Upper lobe of left lung (tissue), 6 donors: ENCODE measurements at places on chromosomes 16 and 17. TPM values are rescaled to one million over a fixed set of nuclear protein-coding genes. Genes with fewer than 3 reads are reported as not detected.

ERAL1 gene
- total RNA-seq, result 41.3 TPM

C16orf96 gene
- 0.46 TPM for total RNA-seq

KRTAP4-3 gene
- total RNA-seq, result not detected

GAS2L2 gene
- 2.7 TPM for total RNA-seq

KCNG4 gene
- total RNA-seq, result not detected

CHD9NB gene
- total RNA-seq, result 6.2 TPM

LPCAT2 gene
- total RNA-seq, result 30.4 TPM

SLC2A4 gene
- total RNA-seq, result 1.6 TPM

CRHR1 gene
- total RNA-seq, result not detected

DNAH17 gene
- 2.0 TPM for total RNA-seq

MYH11 gene
- 33.6 TPM for total RNA-seq

EFNB3 gene
- 0.91 TPM for total RNA-seq

- DNase-seq, result no peak
Measured at GRCh38 chr17:65334406-65334805, 197.2 kb downstream of the RGS9 start.

DNA sequence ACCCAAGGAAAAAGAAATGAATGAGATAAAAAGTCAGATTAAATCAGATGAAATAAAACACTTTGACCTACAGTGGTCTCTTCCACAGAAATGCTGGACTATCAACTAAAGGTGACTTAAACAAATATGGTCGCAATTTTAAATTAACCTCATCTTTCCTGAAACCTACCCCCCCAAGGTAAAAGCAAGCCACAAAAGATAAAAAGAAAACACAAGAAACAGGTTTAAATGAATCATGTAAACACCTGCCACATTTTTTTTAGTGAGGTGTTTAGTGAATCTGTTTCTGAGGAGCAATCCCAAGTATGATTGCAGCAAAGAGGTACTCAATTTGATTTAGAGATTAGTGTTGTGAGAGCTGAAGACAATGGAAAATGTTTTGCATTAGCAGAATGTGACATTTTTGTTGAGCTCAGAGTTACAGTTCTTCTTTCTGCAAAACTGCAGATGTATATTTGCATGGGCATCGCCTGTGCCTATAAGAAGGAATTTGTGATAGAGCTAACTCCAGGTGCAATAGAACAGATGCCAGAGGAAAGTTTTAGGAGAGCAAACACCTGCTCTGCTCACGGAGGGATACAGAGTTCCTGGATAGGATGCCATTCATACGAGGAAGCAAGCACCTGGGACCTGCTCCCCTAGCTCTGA, 3.4 kb upstream of the MMD start:
- no peak for DNase-seq

DNA sequence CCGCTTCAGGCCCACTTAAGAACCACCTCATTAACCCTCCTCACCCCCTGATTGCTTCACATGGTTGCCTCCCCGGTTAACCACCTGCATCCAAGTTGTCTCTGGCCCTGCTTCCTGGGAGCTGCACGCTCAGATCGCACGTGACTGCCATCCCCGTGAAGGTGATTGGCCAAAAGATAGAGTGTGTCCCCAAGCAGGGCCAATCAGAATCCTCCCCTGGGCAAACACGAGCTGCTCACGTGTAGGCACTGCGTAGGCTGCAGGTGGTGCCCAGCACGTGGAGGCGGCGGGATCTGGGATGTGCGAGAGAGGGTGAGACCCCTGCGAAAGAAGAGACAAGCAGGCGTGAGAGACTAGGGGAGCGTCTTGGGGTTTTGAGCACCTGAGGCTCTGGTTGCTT, 111.8 kb upstream of the CRHR1 start:
- no peak for DNase-seq

- no peak for DNase-seq
Measured at GRCh38 chr16:3214904-3215600, 19.9 kb downstream of the ZNF200 start.

DNA sequence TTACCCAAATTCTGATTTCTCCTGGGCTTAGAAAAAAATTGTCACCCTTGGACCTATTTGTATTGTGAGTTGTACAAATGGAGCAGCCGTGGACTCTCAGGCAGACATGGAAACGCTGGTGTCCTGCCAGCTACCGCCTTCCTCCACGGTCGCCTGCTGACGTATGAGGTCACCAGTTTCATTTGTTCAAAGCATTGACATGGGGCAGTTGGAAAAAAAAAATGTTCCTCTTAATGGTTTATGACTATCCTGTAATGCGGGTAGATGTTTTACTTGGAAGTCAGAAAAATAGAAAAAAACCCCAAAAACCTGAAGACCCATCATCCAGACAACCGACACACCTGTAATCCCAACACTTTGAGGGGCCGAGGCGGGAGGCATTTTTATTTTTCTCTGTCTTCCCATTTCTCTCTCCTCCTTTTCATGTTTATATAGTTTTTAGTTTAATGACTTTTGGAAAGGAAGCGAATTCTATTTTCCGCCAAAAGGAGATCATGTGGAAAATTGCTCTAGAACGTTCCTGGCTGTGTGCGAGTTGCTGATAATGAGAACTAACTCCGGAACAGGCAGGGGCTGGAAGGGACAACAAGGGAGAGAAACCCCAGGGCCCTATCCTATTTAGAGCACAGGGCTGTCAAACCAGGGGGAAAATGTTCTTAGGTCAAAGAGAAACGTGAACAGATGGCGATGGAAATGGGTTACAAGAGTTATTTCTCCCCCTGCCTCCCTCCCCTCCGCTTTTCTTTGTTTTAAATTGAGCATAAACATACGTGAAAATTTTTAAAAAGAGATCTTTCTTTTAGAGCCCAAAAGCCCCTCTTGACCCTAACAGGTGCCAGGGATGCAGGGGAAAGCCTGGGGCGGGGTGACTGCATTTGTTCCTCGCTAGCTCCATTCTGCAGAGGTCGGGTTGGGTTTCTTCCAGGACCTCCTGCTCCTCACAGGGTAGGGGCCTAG, 13.7 kb downstream of the DNAH17 start:
- no peak for DNase-seq

- no peak for DNase-seq
Measured at GRCh38 chr17:61495161-61495857, 43.1 kb downstream of the TBX4 start.

GRCh38 chr16:87926246-87927194, 9.8 kb downstream of the CA5A start:
- no peak for DNase-seq

- DNase-seq, result no peak
Measured at GRCh38 chr17:45801421-45801820, 17.3 kb downstream of the CRHR1 start.

GRCh38 chr16:35196313-35196712, 1736.9 kb downstream of the TP53TG3F start:
- no peak for DNase-seq

- no peak for DNase-seq
Measured at GRCh38 chr17:38959508-38959907, 7.7 kb downstream of the FBXO47 start.

DNA sequence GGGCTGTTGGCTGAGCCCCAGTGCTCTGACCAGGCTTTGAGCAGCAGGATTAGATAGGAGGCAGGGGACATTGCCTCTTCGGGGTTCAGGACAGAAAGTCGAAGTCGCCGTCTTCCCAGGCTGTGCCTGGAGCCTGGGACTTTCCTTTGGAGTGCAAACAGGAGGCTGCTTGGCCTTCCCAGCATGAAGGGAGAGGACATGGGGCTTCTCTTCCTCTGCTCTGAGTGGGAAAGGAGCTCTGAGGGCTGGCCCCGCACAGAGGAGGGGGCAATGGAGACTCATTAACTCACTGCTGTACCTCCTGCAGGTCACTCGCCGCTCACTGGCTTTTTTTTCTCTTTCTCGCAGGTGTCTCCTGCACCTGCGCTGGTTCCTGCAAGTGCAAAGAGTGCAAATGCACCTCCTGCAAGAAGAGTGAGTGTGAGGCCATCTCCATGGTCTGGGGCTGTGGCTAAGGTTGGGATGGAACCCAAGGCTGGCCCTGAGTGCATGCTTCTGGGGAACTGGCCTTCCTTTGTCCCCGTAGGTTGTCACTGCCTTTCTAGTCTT, 642 bp downstream of the MT1F start:
- no peak for DNase-seq

DNA sequence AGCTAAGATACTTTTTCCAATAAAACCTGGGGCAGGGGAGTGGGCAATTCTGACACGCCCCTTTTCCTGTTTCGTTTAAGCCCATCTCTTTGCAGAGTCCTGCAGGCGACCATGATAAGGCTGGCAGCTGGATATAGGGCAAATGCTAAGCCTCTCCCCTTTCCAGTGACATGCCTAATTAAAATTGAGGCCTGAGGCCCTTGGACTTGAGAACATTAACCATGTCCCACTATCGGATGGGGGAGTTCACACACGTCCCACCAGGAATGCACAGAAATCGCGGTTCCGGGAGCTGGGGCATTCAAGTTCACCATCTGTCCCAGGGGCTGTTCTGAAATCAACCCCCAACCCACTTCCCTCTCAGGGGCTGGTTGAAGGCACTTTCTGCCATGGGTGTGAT, 109.2 kb upstream of the FOXF1 start:
- DNase-seq, result no peak

DNA sequence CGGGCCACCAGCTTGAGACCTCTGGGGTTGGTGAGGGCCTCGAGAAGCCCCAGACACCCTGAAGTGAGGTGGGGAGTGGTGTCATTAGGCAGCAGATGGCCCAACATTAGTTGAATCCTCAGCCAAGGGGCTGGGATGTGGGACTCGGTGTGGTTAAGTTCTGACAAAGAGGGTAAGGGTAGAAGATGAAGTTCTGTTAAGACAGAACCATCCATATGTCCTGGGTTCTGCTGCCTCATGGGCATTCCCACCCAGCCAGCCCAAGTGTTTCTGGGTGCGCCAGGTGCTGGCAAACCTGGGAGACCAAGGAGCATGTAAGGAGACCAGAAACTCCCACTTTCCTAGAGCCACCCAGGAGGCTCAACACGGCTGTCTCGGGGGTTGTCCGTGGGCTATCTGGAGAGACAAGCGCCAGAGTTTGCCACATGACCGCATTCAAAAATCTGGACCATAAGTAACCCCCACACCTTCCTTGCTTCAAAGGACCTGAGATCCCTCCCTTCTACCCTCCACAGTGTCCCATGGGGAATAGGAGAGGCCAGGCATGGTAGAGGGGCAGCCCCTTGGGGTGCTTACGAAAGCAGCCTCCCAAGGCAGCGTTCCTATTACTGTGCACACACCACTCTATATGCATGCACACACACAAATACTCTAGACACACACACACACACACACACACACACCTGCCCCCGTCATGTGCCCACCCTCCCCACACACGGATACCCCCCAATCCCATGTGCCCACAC, 128.7 kb downstream of the C16orf78 start:
- no peak for DNase-seq

DNA sequence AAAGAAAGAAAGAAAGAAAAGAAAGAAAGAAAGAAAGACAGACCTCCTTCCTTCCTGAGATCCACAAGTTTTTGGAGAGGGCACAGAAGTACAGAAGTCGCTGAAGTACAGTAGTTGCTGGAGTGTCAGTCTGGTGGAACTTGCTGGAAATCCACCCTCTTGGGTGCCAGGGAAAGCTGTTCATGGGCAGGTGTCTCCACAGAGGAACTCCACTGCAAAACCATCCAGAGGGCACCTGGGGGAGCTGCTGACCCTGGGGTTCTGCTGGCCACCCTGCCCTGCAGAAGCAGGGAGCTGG, 3.5 kb upstream of the PRR14 start:
- DNase-seq, result no peak

DNA sequence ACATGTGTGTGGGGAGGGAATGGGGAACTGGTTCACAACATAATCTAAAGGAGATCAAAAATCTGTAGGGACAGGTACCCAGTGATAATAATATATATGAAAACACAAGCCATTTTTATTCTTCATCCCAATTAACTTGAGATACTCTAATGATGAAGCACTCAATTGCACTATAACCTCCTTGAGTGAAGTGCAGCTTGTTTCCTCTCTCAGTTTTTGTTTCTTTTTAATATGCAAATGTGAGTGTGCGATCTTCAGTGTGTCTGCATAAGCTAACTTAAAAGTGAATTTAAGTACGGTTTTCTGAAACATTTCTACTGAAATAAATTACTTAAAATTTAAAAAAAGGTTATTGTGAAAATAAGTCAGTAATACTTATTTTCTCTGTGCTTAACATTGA, 623.5 kb downstream of the CDH11 start:
- no peak for DNase-seq

GRCh38 chr17:57461082-57461481, 204.8 kb downstream of the MSI2 start:
- no peak for DNase-seq

- no peak for DNase-seq
Measured at GRCh38 chr17:61442136-61442775, 10.0 kb upstream of the TBX4 start.

DNA sequence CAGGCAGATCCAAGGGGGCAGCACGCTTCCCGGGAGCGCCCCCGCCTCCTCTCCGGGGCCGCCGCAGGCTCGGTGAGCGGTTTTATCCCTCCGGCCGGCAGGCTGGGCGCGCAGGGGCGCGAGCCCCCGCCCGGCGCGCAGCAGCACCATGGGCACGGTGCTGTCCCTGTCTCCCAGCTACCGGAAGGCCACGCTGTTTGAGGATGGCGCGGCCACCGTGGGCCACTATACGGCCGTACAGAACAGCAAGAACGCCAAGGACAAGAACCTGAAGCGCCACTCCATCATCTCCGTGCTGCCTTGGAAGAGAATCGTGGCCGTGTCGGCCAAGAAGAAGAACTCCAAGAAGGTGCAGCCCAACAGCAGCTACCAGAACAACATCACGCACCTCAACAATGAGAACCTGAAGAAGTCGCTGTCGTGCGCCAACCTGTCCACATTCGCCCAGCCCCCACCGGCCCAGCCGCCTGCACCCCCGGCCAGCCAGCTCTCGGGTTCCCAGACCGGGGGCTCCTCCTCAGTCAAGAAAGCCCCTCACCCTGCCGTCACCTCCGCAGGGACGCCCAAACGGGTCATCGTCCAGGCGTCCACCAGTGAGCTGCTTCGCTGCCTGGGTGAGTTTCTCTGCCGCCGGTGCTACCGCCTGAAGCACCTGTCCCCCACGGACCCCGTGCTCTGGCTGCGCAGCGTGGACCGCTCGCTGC, 832 bp downstream of the CDK5R1 start:
- no peak for DNase-seq

- peak; percentile 75 for DNase-seq
Measured at GRCh38 chr17:17886226-17886625, 49.4 kb upstream of the SREBF1 start.

- no peak for DNase-seq
Measured at GRCh38 chr17:29664743-29665480, 42.2 kb upstream of the CORO6 start.

GRCh38 chr16:55062442-55062841, 131.8 kb downstream of the IRX5 start:
- no peak for DNase-seq

- no peak for DNase-seq
Measured at GRCh38 chr16:57628783-57629293, 408 bp downstream of the ADGRG1 start.

DNA sequence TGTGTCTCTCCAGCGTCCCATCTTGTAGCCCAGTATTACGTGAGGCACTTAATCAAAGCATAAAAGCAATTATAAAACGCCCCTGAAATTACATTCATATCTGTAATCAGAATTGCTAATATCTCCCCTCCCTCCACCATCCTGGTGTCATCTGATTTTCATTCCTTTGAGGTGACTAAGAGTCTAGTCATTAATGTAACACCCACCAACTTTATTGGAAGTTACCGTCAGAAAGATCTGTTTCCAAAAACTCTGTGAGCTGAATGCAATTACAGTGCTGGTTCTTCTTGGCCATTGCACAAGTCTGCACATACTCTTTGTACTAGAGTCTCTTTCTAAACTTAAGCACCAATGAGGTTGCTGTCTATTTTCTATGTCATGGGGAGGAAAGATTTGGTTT, 12.5 kb upstream of the MAF start:
- no peak for DNase-seq

- peak; percentile 1 for DNase-seq
Measured at GRCh38 chr17:2985318-2985717, 78.1 kb downstream of the OR1D5 start.

GRCh38 chr17:78999056-78999768, 10.4 kb downstream of the CANT1 start:
- DNase-seq, result no peak
